NCI-H1417 treated with DMSO at 0.1 percent for 48 hours (cell line): ENCODE measurements at places on chromosomes 7 and 10.

GRCh38 chr7:140734096-140734495, 37.6 kb downstream of the NDUFB2 start:
- DNase-seq, result no peak

GRCh38 chr10:326350-326749, 191.1 kb downstream of the ZMYND11 start:
- no peak for DNase-seq

GRCh38 chr10:51090190-51090589, 15.9 kb downstream of the PRKG1 start:
- no peak for DNase-seq

- no peak for DNase-seq
These were observed 71.5 kb downstream of the PARP12 start for GRCh38 chr7:139991269-139991666.

GRCh38 chr10:52768001-52768532, 4.5 kb downstream of the MBL2 start:
- DNase-seq, result no peak
